NCI-H69 (cell line): ENCODE measurements at places on chromosomes 3 and 15.

DNA sequence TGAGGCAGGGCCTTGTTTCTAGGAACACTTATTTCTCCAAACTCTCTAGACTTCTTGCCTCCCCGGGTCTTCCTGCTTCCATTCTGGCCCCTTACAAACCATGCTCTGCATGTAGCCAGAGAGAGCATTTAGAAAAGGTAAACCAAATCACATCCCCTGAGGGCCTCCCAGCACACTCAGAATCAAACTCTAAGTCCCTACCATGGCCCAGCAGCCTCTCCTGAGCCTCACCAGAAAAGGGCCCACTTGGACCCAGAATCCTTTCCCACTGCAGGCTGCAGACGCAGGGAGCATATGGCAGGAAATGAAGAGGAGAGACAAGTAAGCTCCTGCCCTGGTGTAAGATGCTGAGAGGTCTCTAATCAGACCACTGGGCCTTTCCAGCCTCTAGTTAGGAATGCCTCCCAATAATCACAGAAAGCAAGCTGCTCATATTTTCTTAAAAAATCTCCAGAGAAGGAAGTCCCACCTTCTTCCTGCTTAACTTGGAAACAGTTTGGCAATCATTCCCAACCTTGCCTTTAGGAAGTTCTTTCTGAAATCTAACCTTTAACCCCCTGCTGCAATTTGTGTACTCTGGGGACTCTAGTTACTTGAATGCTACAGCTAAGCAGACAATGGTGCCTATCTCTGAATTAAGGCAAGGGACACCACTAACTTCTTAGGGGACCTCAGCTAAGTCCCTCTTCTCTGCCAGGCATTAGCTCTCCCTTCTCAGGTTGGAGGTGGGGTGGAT lies 4.2 kb downstream of the AMOTL2 start:
- DNase-seq: no peak

- peak; percentile 22 for DNase-seq
These were observed 187.3 kb upstream of the TSC22D2 start for GRCh38 chr3:150220799-150221198.

DNA sequence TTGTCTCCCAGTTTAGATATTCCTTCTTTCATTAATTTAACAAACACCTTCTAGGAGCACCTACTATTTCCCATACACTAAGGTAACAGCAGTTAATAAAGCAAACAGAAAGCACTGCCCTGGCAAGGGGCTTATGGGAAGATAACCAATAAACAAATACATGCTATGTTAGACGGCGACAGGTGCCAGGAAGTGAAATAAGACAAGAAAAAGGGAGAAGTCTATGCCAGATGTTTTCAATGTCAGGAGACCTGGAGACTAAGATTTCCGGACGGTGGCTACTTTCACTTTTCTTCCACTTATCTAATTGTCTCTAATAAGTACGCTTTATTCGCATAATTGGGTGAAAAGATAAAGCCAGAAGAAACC lies 32.5 kb upstream of the ZNF445 start:
- DNase-seq: peak; percentile 27

DNA sequence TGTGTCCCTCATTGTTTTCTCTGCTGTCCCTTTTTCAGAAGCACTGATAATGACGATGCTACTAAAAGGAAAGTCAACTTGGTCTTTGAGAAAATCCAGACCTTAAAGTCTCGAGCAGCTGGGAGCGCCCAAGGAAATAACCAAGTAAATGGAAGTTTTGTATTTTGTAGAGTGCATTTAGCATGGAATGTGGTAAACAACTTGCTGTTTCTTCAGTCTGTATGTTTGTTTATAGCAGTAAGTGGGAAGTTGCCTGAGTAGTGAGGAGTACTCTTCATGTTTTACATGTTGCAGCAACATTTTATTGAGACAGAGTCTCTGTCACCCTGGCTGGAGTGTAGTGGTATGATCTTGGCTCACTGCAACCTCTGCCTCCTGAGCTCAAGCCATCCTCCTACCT lies 66.0 kb downstream of the CGNL1 start:
- no peak for DNase-seq

GRCh38 chr3:151282921-151283320 lies 4.6 kb upstream of the P2RY14 start:
- DNase-seq: peak; percentile 51

DNA sequence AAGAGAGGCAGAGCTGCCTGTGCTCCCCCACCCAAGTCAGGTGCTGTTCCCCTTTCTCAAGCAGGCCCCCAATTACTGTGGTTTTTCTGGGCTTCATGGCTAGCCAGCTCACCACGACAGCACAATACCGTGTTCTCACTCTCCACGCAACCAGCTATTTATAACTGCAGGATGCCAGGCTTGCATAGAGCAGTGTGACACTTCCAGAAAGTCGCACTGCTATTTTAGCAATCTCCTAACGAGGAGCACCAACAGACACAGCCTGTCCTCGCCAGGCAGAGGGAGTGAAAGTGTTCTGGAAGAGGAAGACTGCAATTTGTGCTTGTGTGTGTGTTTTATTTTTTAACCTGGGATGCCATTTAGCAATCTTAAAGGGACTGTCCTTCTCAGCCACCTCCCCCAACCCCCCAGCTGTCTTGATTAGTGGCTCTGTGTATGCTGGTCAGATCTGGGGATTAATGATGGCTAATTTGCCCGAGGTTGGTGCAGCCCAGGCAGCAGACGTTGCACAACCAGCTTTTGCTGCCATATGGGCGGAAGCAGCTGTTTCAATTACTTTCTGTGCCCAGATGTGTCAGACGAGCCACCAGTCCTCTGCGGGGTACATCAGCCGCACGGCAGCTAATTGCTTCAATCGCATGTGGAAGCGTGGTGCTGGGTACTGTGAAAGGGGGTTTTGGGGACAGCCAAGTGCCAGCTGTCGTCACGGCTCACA lies 268.0 kb upstream of the ARRDC4 start:
- DNase-seq: peak; percentile 73

DNA sequence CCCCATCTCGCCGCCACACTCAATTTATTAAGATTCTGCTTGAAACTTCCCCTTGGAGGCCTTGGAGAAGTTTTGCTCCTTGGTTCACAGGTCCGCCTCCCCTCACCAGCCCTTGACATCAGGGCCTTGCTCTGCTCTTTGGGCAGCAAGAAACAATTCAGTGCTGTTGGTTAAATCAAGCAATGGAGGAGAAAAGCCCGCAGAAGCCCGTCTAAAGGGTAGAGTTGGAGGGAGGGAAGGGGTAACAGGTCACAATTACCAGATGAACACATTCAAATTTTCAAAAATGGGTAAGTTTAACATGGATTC lies 429 bp downstream of the PARP9 start:
- no peak for DNase-seq

- DNase-seq: peak; percentile 1
These were observed 162.4 kb downstream of the NSUN3 start for GRCh38 chr3:94225148-94225865.

DNA sequence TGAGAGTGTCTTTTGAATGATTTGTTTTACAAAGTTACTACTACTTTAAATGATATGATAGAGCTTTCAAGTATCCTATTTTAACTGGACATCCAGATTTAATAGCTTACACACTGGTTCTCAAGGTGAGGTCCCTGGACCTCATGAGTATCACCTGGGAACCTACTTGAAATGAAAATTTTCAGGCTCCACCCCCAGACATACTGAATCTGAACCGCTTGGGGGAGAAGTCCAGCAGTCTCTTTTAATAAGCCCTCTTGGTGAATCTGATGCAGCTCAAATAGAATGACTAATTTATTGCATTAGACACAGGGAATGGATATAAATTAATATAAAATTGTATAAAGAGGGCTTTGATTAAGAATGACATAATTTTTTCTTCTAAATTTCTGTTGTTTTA lies 29.4 kb upstream of the SLITRK3 start:
- peak; percentile 5 for DNase-seq

DNA sequence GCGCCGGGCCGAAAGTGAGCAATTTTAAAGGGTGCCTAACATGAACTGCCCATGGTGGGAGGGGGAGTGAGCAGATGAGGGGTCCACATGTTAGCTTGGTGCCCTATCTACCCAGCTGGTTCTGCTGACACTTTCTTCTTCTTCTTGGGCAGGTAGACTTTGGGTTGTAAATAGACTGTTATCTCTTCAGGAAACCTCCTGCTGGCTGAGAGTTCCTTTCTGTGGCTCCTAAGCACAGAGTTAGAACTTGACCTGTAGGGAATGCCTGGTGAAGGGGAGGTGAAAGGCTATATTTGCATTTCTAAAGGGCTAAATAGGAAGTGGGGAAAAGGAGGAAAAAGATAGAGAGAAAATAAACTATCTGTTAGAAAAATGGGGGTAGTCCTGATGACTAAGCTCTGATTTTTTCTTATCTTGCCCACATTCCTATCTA lies 521.4 kb upstream of the TGFBR2 start:
- no peak for DNase-seq

- DNase-seq: no peak
These were observed 14.3 kb downstream of the SEMA7A start for GRCh38 chr15:74419432-74419831.

- DNase-seq: no peak
These were observed 329.0 kb downstream of the OCA2 start for GRCh38 chr15:27770086-27770607.

- peak; percentile 56 for DNase-seq
These were observed 790 bp downstream of the RAB5A start for GRCh38 chr3:19947549-19948225.

DNA sequence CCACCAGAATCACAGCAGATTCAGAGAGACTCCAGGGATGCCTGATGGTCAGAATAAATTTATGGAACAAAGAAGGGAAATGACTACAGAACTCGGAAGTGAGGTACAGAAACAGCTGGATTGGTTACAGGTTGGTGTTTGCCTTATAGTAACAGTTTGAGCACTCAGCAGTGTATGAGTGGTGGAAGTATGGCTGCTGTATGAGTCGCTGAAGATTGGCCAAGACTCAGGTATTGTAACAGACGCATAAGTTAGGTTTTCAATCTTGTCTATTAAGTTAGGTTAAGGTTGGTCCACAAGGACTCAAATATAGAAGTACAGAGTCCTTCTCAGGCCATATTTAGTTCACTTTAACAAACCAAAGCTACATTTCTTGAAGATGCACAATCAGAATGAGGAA lies 33.1 kb downstream of the ATP13A5 start:
- no peak for DNase-seq

- peak; percentile 15 for DNase-seq
These were observed at the start of gene MAP4 for GRCh38 chr3:48016301-48016973. Gene MAP4 (minus strand): TSS chr3:48016416. CDS start chr3:47998860, 17,556 bp downstream.

- DNase-seq: no peak
These were observed 47.2 kb downstream of the SLC12A8 start for GRCh38 chr3:125165189-125165947.
